ENCODE measurements at places on chromosomes 5 and 9.
A peak's percentile ranks its signal among the peaks of the same experiment; 100 is the strongest.

DNA sequence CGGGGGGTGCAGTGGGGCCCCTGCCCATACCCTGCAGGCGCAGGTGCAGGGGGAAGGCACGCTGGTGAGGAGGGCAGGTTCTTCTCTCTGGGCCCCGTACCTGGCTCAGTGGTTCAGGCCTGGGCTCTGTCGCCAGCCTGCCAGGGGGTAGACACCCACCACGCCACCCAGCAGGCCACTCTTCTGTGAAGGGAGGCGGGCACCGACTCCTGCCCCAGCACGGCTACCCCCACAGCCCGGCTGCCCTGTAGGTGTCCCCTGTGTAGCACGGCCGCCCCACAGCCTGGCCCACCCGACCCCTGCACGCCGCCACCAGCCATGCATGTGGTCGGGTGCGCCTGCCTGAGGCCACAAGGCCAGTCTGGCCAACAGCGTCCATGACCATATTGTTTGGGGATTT is 1.7 kb downstream of the LCN6 start:
- no peak for DNase-seq

DNA sequence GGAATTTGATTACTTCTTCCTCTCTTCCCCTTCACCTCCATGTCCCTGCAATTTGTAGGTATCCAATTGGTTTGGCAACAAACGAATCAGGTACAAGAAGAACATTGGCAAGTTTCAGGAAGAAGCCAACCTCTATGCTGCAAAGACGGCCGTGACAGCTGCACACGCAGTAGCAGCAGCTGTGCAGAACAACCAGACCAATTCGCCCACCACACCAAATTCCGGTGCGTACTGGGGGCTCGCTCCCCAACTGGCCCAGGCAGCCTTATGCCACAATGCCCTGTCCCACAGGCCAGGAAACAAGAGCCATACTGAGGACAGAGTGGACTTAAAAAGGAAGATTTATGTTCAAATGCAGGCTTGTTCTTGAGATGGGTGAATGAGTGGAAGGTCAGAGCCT is 213.5 kb downstream of the PBX3 start:
- DNase-seq = no peak

DNA sequence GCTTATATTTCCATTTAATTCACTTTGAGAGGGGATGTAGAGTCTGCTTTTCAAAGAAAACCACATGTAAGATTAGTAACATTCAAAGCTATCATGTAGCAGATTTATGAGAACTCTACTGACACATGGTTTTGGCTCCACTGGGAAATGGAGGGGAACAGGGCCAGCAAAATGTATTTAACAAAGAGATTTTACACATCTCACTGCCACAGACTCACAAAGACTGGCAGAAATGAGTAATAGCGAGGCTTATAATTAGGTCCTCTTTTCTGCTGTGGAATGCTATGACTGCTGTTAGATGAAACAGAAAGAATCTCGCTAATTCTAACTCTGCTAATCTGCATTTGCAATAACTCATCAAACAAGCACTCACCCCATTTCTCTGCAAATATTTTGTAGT is 4.5 kb downstream of the DAP start:
- no peak for DNase-seq

DNA sequence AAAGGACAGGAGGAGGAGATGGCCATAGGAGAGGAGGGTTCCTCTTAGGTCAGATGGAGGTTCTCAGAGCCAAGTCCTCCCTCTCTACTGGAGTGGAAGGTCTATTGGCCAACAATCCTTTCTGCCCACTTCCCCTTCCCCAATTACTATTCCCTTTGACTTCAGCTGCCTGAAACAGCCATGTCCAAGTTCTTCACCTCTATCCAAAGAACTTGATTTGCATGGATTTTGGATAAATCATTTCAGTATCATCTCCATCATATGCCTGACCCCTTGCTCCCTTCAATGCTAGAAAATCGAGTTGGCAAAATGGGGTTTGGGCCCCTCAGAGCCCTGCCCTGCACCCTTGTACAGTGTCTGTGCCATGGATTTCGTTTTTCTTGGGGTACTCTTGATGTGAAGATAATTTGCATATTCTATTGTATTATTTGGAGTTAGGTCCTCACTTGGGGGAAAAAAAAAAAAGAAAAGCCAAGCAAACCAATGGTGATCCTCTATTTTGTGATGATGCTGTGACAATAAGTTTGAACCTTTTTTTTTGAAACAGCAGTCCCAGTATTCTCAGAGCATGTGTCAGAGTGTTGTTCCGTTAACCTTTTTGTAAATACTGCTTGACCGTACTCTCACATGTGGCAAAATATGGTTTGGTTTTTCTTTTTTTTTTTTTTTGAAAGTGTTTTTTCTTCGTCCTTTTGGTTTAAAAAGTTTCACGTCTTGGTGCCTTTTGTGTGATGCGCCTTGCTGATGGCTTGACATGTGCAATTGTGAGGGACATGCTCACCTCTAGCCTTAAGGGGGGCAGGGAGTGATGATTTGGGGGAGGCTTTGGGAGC is 3.1 kb downstream of the EGR1 start:
- no peak for DNase-seq

DNA sequence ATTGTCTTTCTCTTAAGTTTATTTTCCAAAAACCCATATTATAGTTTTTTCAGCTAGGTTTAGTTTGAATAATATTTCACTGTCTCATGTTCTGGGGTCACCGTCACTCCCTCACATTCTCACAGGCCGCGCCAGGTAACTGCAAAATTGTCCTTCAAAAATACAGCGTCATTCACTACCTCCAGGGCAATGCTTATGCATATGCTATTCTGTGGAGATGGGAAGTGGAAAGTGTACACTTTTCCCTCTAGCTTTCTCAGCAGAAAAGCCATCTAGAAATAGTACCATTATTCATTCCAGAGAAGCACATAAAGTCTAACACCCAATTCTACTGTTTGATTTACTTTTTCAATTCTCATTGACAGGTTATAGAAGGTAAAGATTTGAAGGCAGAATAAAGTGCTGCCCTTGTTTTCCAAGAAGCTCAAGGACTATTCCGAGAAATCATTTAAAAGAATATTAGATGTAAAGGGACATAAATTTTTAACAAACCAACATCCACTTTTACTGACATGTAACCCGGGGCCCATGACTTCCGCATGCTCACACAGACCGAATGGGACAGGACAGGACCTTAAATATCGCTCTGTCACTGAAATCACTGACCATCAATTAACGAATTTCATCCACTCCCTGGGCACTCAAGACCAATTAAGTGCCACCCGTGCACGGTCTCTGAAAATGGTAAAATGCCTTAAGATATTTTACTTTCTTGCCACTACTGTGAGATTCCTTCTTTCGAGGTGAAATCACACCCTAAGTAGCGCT is 720 bp downstream of the NUDT12 start:
- no peak for DNase-seq

DNA sequence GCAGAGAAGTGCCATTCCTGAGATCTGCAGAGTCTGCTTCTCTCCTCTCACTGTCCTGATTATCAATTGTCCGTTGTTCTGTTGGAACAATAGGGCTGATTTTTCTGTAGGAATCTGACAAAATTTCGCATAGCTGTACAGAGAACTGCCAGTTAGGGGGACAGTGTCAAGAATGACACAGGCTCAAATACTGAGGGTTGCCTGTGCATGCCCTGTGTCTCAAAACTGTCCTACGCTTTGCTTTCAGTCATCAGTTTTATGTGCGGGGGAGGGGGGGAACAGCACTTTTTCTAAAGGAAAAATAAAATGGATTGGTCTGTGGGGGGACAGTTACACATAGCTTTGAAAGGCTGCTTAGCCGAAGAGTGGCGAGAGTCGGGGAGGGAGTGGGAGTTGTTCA is 248.6 kb downstream of the PDZD2 start:
- peak; percentile 49 for DNase-seq

DNA sequence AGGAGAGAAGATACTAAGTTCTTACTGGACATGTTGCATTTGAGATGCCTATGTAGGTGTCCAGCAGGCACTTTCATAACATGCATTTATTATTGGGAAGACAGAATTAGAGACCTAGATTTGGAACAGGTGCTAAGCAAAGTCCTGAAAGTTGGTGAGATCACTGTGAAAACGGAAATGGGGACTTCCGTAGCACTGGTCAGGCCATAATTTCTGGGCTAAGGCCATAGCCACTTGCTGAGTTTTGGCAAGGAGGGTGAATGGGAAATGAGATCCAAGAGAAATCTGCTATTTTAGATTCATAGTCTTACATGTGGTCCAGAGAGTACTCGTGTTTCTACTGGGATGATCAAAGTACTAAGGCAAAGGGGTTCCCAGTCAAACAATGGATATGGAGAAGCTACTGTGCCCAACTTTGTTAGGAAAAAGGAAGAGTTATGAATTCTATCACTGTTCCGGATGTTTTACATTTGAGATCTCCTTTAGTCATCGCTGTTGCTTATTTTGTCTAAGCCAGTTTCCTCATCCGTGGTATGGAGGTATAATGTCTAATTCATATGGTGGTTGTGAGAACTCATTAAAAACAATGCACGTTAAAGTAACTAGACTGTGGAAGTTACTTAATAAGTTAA is 33.4 kb downstream of the TEK start:
- no peak for DNase-seq
